ENCODE measurements at places on chromosomes 2 and 18. TPM values are rescaled to one million over a fixed set of nuclear protein-coding genes. Genes with fewer than 3 reads are reported as not detected.

Gene ICOS
- total RNA-seq, result 0.27 TPM

GRCh38 chr18:79410171-79410641, 14.5 kb downstream of the NFATC1 start:
- H3K27ac ChIP-seq, result no peak overlapping the region
- H3K4me1 ChIP-seq, result peaks cover 8% of the 10 kb centered on the region
- peaks cover 9% of the 10 kb centered on the region for H3K36me3 ChIP-seq

Gene TUBA3E
- not detected for total RNA-seq

DNA sequence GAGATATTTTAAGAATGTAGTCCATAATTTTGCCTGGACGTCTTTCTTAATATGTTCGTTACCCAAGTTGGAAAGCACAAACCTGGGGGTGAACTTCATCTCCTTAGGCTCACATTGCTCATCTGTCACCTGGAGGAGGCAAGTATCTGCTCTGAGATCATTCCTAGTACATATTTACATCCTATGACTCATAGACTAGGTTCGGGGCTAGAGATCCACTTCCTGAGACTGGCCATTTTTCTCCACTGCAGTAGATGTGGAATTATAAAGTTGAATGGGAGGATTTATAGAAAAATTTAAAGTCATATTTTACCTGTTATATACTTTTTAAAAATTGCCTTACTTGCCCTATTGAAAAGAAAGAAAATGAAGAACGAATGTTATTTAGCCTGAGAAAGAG, 77.5 kb upstream of the PROKR1 start:
- DNase-seq, result peak; percentile 77
- H3K36me3 ChIP-seq, result no peaks in the 10 kb centered on the region
- H3K4me3 ChIP-seq, result no peak overlapping the region
- H3K4me1 ChIP-seq, result peaks cover 4% of the 10 kb centered on the region
- peak overlapping the region; percentile 70 for H3K27ac ChIP-seq

GRCh38 chr2:178275600-178275999, 81.3 kb downstream of the OSBPL6 start:
- no peaks in the 10 kb centered on the region for H3K36me3 ChIP-seq
- peak overlapping the region; percentile 47 for H3K27ac ChIP-seq
- no peak for DNase-seq
- no peak overlapping the region for H3K4me3 ChIP-seq
- H3K4me1 ChIP-seq, result peaks cover 21% of the 10 kb centered on the region
- no peaks in the 10 kb centered on the region for H3K27me3 ChIP-seq

GRCh38 chr2:72112401-72112800, 35.3 kb downstream of the CYP26B1 start:
- H3K27ac ChIP-seq, result no peak overlapping the region
- H3K36me3 ChIP-seq, result no peaks in the 10 kb centered on the region
- H3K27me3 ChIP-seq, result peaks cover 14% of the 10 kb centered on the region
- DNase-seq, result no peak

- no peak overlapping the region for H3K27ac ChIP-seq
- peaks cover 18% of the 10 kb centered on the region for H3K4me1 ChIP-seq
- H3K27me3 ChIP-seq, result no peaks in the 10 kb centered on the region
- DNase-seq, result no peak
- no peak overlapping the region for H3K4me3 ChIP-seq
Observed at GRCh38 chr2:219474285-219475060, 24.2 kb upstream of the GMPPA start.

DNA sequence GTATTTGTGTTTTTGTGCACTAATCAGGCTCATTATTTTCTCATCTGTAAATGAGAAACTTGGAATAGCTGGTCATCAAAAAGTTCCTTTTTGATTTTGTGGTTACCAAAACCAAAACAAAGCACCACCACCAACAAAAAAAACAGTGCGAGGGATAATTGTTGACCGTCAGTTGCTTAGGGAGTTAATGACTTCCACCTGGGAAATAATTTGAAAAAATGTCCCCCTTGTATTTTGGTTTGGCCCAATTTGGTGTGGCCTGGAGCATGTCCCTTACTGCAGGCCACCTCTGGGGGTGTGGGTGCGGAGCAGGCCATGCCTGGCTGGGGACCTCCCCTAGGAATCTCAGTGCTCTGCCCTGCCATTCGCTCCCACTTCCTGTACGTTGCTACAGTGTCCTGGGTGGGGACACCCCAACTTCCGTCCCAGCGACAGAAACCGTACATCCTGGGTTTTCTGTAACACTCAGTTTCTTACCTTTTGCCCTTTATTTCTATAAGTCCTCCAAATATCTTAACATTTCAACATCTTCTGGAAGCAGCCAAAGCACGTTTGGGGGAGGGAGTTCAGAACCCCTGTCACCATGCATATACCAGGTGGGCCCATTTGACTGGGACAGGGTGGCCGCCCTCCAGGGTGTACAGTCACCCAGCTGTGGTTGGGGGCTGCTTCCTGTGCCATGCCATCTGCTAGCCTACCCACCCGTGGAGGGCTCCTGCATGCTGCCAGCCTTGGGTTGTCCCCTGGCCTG, 31.3 kb downstream of the NCK2 start:
- H3K27ac ChIP-seq, result no peak overlapping the region
- H3K36me3 ChIP-seq, result no peaks in the 10 kb centered on the region
- no peaks in the 10 kb centered on the region for H3K27me3 ChIP-seq
- H3K4me3 ChIP-seq, result no peak overlapping the region
- no peak for DNase-seq
- H3K4me1 ChIP-seq, result no peaks in the 10 kb centered on the region

DNA sequence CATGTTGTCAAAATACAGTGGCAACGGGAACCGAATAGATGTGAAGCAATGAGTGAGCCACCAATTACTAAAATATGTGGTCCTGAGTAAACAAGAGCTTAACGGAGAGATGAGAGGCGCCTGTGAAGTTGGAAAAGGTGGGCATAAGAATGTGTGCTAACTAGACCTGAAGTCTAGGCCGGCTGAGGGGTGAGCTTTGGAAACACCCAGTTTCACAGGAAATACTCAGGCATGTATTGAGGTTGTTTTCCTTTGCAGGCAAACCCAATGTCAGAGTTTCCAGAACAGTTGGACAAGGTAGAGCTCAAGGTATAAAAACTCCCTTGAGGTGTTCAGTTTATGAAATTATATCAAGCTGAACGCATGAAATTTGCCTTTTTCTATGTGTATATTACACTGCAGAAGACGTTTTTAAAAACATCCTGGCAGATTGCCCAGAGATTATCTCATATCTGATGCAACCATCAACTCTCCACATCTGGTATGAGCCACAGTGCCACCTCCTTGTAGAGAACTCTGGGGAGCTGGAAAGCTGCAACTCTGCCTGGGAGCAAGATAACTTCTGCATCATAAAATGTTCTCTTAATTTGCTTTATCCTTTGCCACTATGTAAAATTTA, 3.9 kb upstream of the WDSUB1 start:
- no peak overlapping the region for H3K4me3 ChIP-seq
- H3K27me3 ChIP-seq, result no peaks in the 10 kb centered on the region
- peaks cover 24% of the 10 kb centered on the region for H3K4me1 ChIP-seq
- DNase-seq, result no peak
- H3K27ac ChIP-seq, result no peak overlapping the region

DNA sequence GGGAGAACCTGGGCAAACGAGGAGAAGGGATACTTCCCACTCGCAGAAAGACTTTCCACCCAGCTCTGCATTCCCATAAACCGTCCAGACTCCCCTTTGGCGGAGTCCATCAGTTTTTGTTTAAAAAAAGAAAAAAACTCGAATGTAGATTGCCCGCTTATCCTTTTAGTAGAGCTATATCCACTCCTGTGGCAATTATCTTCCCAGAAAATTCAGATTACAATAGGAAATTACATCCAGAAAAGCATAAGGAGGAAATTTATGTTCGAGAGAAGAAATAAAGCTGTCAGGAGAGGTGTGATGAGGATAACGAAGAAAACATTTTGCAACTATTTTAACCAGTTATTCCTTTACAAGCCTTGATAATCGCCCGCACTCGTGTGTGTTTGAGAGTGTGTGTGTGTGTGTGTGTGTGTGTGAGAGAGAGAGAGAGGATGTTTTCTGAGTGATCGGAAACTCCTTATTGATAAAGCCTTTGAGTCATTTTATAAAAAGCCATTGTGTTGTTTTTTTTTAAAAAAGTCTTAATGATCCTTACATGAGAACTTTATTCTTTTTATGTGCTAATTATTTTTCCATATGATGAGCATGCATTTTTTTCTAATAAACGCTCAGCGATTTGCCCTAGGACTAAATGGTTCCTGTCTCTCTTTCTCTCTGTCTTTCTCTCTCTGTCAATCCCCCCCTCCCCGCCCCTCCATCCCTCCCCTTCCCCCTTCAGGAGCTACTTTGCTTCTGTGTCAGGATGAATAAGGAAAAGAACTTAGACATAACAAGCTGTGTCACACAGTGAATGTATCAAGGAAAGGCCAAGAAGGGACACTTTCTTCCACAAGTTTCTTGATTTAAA, 1.1 kb upstream of the PPP3R1 start:
- peak overlapping the region; percentile 93 for H3K27ac ChIP-seq
- peaks cover 28% of the 10 kb centered on the region for H3K4me1 ChIP-seq
- peak overlapping the region; percentile 75 for H3K4me3 ChIP-seq

- H3K27ac ChIP-seq, result no peak overlapping the region
- H3K27me3 ChIP-seq, result peaks cover 33% of the 10 kb centered on the region
- H3K4me1 ChIP-seq, result no peaks in the 10 kb centered on the region
- DNase-seq, result no peak
- no peaks in the 10 kb centered on the region for H3K36me3 ChIP-seq
Observed at GRCh38 chr18:63090334-63090733, 229.2 kb downstream of the BCL2 start.

Gene FSHR
- not detected for total RNA-seq

Gene ANKRD30B
- total RNA-seq, result not detected

DNA sequence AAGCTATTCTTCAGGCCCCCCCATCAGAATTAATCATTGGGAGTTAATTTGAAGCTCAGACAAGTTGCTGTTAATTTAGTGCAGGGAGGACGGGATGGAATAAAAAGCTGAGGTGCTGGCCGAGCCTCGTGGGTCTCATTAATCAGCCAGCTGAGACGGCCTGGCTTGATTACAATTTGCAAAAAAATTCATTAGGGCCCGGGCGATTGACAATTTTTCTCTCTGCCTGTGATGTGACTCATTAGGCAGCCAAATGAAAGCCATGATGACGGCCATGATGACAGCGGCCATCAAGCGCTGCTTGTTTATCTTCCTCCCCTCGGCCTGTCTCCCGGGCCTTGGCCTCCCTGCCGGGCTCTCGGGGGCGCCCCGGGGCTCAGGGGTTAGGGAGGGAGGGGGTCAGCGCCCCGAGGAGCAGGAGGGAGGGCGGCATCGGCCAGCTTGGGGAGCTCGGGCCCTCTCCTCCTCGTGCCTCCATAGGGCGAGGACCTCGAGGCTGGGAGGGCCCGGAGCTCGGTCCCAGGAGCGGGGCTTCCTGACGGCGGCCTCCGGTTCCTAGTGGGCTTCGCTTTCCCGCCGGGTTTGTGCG, 5.2 kb downstream of the GBX2 start:
- peaks cover 32% of the 10 kb centered on the region for H3K27me3 ChIP-seq
- no peak for DNase-seq
- H3K36me3 ChIP-seq, result no peaks in the 10 kb centered on the region
- H3K4me1 ChIP-seq, result no peaks in the 10 kb centered on the region
- H3K27ac ChIP-seq, result no peak overlapping the region

Gene TMEM17
- 0.58 TPM for total RNA-seq

Gene CEP68
- total RNA-seq, result 8.5 TPM

Gene CBLN2
- total RNA-seq, result not detected

DNA sequence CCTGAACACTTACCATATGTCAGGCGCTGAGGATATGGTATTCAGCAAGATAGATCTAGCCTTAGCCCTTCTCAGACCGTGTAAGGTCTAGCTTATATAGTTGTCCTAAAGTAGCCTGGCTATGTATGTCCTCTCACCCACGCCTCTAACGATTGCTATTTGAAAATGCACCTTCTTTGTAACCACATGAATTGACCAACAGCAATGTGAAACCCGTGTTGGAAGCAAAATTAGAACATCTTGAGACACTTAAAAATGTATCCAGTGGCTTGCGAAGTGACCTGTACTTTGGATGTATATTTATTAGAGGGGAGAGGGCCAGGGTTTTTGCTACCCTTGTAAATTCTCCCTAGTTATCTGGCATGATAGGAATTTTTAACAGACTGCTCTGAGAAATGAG, 860.0 kb upstream of the ZEB2 start:
- H3K27ac ChIP-seq, result no peak overlapping the region
- no peaks in the 10 kb centered on the region for H3K36me3 ChIP-seq
- no peak overlapping the region for H3K4me3 ChIP-seq
- no peak for DNase-seq
- H3K27me3 ChIP-seq, result no peaks in the 10 kb centered on the region
- H3K4me1 ChIP-seq, result no peaks in the 10 kb centered on the region

- H3K36me3 ChIP-seq, result no peaks in the 10 kb centered on the region
- DNase-seq, result no peak
- no peaks in the 10 kb centered on the region for H3K27me3 ChIP-seq
- H3K27ac ChIP-seq, result no peak overlapping the region
Observed at GRCh38 chr2:99354070-99354469, 16.9 kb downstream of the EIF5B start.

- no peaks in the 10 kb centered on the region for H3K36me3 ChIP-seq
- no peaks in the 10 kb centered on the region for H3K4me1 ChIP-seq
- no peak for DNase-seq
- H3K27me3 ChIP-seq, result no peaks in the 10 kb centered on the region
- no peak overlapping the region for H3K4me3 ChIP-seq
- no peak overlapping the region for H3K27ac ChIP-seq
Observed at GRCh38 chr2:165594935-165595255, 125.4 kb downstream of the CSRNP3 start.

GRCh38 chr2:18647731-18648130, 58.4 kb upstream of the NT5C1B start:
- no peaks in the 10 kb centered on the region for H3K4me1 ChIP-seq
- no peak overlapping the region for H3K4me3 ChIP-seq
- DNase-seq, result no peak
- H3K36me3 ChIP-seq, result no peaks in the 10 kb centered on the region

DNA sequence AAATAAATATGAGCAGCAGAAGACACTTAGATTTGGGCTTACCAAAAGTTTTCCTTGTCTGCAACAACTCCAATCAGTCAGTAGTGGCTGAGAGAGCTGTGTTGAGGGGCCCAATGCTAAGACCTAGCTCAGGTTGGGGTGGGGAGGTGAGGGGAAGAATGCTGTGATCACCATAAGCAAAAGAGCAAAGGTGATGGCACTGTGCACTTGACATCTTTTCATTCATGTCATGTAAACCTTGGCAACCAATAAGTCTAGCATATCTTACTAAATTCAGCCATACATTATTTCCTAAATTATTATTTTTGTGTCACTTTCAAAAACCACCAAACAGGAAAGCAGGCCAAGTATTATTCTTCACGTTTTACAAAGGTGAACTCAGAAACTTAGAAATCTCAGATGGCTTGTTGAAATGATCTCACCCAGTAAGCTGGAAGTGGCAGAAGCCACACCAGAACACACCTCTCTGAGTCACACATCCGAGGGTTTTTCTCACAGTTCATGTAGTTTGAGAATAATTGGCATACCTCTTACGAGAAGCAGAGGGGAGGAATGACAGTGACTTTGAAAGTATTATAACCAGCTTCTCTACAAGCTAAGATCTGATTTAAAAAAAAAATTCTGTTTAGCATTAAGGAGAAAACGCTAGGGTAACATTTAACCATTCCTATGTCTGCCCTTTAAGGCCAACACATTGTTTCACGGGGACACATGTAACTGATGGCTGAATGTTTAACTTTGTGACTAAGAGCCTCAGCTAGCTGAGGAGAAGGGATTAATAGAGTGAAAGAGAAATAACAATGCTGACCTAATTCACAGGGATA, 43.3 kb upstream of the SETBP1 start:
- no peaks in the 10 kb centered on the region for H3K36me3 ChIP-seq
- no peaks in the 10 kb centered on the region for H3K4me1 ChIP-seq
- no peak for DNase-seq
- no peak overlapping the region for H3K27ac ChIP-seq
- H3K27me3 ChIP-seq, result no peaks in the 10 kb centered on the region

- peaks cover 86% of the 10 kb centered on the region for H3K36me3 ChIP-seq
- H3K4me1 ChIP-seq, result no peaks in the 10 kb centered on the region
- DNase-seq, result no peak
Observed at GRCh38 chr18:9563331-9563730, 51.0 kb downstream of the PPP4R1 start.

Gene SMYD1
- total RNA-seq, result not detected

Gene SLC4A5
- total RNA-seq, result not detected
